Omental fat pad (tissue), 4 donors: ENCODE measurements at places on chromosomes 7 and 10.

GRCh38 chr10:113320211-113320610 lies 232.6 kb upstream of the HABP2 start:
- no peak for DNase-seq

DNA sequence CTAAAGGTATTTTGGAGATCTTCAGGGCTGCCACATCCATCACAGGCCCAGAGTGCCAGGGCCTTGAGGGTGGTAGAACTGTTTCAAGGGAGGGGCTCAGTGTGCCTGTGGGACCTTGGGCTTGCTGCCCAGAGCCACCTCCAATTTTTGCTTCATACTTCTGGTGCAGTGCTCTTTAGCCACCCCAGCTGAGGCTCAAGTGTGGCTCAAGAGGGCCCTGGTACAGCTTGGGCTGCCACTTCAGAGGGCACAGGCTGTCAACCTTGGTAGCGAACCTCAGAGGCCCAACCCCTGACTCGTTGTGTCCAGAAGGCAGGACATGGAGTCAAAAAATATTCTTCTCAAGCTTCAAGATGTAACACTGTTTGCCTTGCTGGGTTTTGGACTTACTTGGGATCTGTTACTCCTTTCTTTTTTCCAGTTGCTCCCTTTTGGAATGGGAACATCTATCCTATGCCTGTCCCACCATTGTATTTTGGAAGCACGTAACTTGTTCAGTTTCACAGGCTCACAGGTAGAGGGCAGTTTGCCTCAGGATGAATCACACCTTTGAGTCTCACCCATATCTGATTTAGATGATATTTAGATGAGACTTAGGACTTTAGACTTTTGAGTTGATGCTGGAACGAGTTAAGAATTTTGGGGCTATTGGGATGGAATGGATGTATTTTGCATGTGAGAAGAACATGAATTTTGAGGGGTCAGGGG lies 224.8 kb downstream of the RPS24 start:
- no peak for DNase-seq

DNA sequence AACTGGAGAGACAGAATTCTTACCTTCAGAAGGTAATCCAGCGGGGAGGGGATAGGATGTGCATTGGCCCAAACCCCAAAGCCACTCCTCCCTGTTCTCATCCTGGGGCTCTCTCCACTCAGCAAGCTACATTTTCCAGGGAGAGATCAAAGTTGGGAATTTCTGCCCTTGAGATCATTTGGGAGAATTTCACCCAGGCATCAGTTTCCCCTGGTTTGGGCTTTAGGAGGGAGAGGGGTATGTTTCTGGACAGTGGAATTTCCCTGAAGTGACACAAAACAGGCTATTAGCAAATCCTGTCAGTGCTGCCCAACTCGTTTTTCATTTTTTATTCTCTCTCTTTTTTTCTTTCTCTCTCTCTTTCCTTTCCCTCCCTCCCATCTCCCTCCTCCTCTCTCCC lies 35.7 kb downstream of the CYP17A1 start:
- DNase-seq: no peak

- no peak for DNase-seq
Observed at GRCh38 chr7:92699560-92699959, 109.4 kb upstream of the FAM133B start.

DNA sequence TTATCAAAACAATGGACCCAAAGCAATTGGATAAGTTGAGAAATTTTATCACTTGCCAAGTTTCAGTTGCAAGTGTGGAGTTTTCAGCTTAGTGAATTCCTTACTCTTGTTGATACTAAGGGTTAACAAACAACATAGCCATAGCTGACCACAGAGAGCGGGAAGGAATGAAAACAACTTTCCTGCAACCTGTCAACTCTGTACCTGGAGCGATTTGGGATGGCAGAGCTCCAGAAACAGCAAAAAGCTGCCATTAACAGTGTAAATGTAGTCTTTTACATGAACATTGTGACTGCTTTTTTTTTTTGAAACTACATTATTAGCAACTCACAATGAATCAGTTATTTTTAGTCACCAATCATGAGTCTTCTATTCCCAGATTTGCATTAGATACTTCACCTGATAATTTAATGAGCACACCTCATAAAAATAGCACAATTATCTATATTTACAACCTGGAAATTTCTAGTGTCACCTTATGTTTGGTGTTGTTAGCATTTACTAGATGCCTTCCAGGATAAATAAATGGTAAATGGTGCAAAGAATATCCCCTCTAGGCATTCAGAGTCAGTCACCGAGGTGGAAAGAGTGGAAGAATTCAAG lies 47.6 kb upstream of the RAPGEF5 start:
- DNase-seq: no peak

DNA sequence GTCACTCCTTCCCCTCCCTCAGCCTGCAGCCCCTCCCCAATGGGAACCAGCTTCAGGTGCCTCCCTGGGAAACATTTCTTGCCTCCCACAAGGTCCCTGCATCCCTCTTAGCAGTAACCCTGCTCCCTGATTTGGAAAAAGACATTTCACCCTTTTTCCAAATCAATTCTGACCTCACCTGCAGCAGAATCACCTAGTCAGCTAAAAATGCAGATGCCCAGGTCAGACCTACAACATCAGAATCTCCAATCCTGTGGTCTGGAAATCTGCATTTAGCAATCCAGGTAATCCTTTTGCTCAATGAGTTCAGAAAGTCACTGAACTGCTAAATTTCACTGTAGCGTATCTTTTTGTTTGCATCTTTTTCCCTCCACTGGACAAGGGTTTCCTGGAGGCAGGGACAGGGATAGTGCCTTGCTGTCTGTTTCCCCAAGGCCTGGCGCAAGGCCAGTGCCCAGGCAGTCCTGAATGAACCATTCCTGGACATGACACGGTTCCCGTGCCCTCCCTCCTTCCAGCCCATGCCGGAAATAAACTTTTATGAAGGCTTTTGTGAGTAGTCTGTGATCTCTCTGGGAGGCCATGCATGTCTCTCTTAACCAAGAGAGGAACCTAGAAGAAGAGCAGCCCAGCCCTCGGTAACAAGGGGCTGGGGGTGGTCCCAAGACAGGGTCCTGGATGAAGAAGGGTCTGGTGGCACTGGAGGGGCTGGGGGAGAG lies 44.0 kb downstream of the COL13A1 start:
- DNase-seq: no peak
